ENCODE measurements at places on chromosomes 7 and 10.

DNA sequence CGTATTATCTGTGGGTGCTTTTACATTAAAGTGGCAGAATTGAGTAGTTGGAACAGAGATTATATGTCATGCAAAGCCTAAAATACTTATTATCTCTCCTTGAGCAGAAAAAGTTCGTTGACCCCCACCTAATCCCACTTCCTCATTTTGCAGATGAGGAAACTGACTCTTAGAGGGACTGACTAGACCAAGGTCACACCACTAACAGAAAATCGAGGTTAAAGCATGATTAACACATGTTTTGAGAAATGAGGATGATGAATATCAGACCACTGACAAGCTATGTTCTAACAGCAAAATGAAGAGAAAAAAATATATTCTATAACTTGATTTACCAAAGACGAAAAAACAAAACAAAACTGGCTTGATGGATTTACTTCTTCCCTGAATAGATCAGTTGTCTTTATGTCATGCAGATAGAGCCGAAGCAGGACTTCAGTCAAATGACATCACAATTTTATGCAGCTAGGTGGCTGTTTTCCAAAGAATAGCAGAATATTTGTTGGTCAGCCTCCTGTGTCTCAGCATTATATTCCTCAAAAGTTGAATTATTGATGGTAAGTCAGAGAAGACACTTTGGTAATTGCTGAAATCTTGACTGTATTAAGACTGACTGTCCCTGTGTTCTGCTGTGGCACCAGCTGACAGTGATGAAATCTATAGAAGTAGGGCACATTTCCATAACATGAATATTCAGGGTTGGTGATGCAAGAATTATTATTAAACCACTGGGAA is 24.2 kb upstream of the SMIM30 start:
- DNase-seq = no peak

GRCh38 chr7:50347693-50348092 is 43.2 kb downstream of the IKZF1 start:
- no peak for DNase-seq

GRCh38 chr10:132458586-132459300 is 61.7 kb downstream of the PWWP2B start:
- DNase-seq = no peak

- no peak for DNase-seq
Observed at GRCh38 chr7:51592842-51593599, 276.4 kb upstream of the COBL start.

DNA sequence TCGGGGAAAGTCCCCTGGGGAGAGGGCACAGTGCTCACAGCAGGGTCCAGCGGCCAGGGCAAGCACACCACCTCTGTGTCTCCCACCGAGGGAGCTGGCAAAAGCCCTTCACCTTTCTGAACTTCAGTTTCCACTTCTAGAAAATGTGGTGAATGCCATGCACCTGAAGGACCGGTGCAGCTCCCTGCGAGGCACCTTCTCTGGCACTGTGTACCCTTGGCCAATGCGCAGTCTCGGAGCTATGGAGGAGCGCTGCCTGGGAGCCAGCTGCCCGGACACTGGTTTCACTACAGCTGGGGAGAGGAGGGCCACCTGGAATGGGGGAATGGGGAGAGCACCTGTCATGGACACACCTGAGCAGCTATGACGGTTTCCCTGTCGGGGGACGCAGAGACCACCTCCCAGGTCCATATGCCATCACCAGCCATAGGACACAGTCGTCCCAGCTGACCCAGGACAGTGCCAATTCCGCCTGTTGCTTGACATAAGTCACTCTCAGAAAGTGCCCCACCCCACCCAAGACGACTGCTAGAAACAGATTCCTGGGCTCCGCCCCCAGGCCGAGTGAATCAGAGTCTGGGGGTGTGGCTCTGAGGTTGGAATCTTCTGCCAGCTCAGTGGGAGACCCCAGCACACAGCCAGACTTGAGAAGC is 16.8 kb downstream of the RASGEF1A start:
- DNase-seq = no peak

- DNase-seq = no peak
Observed at GRCh38 chr10:124587811-124588211, 126.2 kb downstream of the LHPP start.

DNA sequence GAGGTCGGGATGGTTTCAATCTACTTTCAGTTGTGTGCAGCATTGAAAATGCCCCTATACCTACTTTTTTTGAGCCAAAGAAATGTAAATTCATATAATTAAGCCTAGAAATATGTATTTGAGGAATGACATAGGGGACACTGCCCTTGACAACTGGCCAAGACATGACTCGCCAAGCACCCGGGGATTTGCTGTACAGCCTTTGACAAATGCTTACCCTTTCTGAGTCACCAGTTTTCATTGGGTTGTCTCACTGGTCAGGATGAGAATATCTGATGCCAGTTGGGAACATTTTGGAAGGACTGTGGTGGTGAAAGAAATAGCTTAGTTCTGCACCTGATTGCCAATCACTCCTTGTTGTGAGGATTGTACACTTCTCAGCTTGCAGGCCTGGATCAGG is 166.8 kb upstream of the HABP2 start:
- peak; percentile 50 for DNase-seq

DNA sequence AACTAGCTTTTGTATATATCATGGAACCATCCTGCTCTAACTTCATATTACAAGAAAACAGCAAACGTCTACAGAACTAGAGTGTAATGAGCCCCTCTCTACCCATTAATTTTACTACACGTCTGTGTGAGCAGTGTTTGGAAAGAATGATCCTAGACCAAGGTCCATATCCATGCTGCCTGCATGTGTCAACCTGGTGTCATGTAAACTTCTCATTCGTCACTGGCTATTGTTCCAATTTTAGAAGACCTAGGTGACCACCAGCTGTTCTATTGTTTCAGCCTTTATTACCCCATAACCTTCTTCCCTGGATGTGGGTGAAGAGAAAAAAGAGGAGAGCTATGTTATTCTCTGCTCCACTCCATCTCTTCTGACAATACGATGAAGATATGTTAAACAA is 77.1 kb downstream of the CREM start:
- no peak for DNase-seq

DNA sequence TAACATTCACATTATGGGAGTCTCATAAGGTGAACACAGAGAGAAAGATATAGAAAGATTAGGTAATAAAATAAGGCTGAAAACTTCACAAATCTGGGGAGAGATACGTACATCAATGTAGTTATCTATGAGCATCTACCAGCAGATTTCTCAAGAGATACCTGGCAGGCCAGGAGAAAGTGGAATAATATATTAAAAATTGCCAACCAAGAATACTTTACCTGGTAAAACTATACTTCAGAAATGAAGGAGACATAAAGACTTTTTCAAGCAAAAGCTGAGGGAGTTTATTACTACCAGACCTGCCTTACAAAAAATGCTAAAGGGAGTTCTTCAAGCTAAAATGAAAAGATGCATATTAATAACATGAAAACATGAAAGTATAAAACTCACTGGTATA is 78.8 kb upstream of the COMTD1 start:
- no peak for DNase-seq

- no peak for DNase-seq
Observed at GRCh38 chr7:103307503-103308231, 10.4 kb downstream of the PMPCB start.

- no peak for DNase-seq
Observed at GRCh38 chr10:118116715-118117449, 70.1 kb upstream of the RAB11FIP2 start.

GRCh38 chr7:106568680-106569499 is 92.1 kb downstream of the CCDC71L start:
- DNase-seq = peak; percentile 2

DNA sequence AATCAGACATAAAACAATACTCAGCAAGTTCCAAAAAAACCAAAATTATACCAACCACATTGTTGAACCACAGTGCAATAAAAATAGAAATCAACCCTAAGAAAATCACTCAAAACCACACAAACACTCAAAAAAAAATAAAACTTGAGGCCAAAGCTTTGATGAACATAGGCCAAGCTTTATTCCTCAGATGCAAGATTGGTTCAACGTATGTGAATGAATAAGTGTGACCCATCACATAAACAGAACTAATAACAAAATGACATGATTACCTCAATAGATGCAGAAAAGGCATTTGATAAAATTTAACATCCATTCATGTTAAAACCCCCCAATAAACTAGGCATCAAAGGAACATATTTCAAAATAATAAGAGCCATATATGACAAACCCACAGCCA is 506.1 kb upstream of the FZD8 start:
- no peak for DNase-seq

DNA sequence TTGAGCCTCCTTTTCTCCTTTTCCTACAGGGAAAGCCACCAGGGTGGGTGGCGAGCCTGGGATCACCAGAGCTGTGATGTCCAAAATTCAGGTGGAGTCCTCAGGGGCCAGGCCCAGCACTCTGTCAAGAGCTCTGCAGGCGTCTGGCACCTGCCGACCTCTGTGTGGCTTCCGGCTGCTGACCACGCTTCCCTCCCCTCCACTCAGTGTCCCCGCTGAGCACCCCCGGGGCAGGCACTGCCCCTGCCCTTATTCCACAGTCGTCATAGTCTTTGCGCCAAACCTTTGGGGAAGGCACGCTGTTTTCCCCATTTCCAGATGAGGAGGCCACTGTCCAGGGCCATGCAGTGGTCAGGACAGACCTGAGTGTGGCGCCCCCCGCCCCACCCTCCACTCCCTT is 7.5 kb downstream of the MTG1 start:
- DNase-seq = no peak

GRCh38 chr10:77187376-77187999 is 450.1 kb downstream of the KCNMA1 start:
- no peak for DNase-seq

DNA sequence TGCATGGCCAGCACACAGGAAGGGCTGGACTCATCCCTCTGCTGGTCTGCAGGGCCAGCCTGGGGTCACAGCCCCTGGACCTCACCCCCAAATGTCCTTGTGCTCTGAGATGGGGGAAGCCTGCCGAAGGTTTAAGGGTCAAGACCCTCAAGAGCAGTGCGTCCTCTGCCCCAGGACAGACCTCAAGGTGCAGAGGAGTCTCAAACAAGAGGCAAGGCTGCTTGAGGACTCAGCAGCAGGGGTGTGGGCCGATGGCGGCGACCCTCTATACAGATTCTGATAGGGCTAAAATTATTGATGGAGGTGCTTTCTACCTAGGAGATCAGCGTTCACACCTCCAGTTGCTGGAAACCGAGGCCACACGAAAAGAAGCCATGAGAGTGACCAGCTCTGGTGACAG is 80.7 kb downstream of the ZRANB1 start:
- DNase-seq = no peak

- peak; percentile 39 for DNase-seq
Observed at GRCh38 chr7:47179812-47180515, 401.9 kb downstream of the TNS3 start.

DNA sequence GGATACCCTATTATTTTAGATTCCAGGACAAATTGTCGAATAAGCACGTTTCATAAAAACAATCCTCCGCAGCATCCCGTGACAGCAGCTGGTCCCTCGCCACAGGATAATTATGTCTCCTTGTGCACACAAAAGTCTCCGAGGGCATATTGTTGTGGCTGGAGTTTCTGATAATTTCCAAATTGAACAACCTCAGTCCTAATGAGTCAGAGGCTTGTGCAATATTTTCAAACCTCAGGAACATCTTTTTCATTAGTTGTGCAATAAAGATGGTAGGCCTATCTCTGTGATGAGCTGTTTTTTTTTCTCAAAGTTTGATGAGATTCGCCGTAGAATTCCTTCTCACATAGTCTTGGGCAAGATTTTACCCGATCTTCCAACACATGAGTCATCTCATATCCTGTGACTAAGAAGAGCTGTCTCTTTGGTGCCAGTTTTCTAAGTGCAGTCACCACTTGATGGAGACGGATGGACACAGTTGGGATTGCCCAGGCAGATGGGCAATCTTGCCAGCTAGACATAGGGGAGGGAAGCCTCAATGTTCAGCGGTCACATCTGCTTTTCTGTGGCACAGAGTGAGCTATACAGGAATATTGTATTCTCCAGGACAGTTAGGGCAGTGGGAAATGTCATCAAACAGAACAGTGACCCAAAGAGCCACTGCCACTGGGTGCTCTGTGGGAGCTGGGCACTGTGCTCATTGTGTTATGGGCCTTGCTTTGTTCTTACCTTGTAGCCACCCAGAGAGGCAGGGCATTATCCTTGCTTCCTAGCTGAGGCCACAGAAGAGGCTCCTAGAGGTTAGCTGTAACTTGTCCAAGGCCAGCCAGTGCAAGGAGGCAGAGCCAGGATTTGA is 7.8 kb downstream of the HTRA1 start:
- DNase-seq = peak; percentile 98

DNA sequence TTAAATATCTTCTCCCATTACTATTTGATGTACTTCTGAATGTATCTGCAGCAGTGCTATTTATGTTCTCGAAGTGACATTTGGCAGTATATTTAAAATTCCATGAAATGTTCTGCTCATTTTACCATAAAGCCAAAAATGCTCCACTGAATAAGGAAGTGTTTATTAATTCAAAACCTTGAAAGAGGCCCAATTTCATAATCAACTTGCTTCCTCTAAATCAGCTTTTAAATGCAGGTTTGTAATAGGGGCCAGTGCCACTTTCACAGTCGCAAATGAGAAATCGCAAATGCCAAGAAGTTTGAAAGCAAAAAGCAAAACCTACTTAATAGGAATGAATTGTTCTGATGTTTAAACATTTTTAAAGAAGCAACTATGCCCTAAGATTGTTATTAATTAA is 11.4 kb downstream of the NHLRC2 start:
- no peak for DNase-seq

GRCh38 chr7:48074204-48074654 is 14.8 kb upstream of the UPP1 start:
- DNase-seq = no peak

- DNase-seq = no peak
Observed at GRCh38 chr7:91824201-91824600, 56.3 kb downstream of the MTERF1 start.

DNA sequence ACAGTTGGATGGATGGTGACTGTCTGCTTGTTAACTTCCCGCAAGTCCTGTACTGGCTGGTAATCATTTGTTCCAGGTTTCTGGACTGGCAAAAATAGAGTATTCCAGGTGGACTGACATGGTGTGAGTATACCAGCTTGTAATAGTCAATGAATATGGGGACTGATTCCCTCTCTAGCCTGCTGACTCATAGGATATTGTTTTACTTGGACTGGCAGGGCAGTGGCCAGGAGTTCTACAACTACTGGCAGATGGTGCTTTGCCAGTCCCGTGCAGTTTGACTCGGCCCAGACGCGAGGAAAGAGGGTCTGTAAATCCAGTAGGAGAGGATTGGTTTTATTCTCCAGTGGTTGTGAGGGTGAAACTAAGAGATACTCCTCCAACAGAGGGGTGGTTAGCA is 78.0 kb downstream of the PRR15 start:
- no peak for DNase-seq

Measured in HS-5 (cell line).